ENCODE measurements at places on chromosomes 2 and 18.

- no peak for DNase-seq
These were observed 229.2 kb downstream of the LDLRAD4 start for GRCh38 chr18:13447621-13448334.

DNA sequence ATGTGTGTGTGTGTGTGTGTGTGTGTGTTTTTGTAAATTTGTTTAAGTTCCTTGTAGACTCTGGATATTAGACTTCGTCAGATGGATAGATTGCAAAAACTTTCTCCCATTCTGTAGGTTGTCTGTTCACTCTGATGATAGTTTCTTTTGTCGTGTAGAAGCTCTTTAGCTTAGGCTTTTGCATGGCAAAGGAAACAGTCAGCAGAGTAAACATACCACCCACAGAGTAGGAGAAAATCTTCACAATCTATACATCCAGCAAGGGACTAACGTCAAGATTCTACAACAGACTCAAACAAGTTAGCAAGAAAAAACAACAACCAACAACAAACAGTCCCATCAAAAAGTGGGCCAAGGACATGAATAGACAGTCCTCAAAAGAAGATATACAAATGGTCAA is 336.7 kb upstream of the ATP5MC3 start:
- no peak for DNase-seq

- no peak for DNase-seq
These were observed 255.6 kb downstream of the CCDC178 start for GRCh38 chr18:33184958-33185357.

DNA sequence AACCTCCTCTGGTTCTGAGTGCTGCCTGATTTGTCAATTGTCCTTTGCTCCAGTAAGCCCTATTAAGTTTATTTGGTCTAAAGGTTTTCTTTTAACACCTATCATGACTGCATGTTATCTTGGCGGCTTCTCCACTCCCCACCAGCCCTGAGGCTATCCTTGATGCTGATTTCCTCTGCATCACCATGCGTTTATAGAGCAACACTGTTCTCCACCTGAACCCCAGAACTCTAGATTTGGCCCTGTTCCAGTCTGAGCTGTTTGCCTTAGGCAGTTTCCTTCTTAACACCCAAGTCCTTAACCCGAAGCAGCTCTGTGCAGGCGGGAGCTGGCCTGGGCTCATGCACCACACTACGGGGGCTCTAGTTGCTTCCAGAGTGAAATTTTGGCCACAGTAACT is 98.2 kb upstream of the NPAS2 start:
- no peak for DNase-seq

- DNase-seq: no peak
These were observed 488.4 kb downstream of the ADCYAP1 start for GRCh38 chr18:1392865-1393734.

All from stimulated activated CD4-positive, alpha-beta T cell treated with anti-CD3 and anti-CD28 coated beads, Interleukin-1b, Interleukin-23, amount 100 ng/mL, for 4 hours (primary cell).